ENCODE measurements at places on chromosomes 16 and 17. TPM values are rescaled to one million over a fixed set of nuclear protein-coding genes. Genes with fewer than 3 reads are reported as not detected.

DNA sequence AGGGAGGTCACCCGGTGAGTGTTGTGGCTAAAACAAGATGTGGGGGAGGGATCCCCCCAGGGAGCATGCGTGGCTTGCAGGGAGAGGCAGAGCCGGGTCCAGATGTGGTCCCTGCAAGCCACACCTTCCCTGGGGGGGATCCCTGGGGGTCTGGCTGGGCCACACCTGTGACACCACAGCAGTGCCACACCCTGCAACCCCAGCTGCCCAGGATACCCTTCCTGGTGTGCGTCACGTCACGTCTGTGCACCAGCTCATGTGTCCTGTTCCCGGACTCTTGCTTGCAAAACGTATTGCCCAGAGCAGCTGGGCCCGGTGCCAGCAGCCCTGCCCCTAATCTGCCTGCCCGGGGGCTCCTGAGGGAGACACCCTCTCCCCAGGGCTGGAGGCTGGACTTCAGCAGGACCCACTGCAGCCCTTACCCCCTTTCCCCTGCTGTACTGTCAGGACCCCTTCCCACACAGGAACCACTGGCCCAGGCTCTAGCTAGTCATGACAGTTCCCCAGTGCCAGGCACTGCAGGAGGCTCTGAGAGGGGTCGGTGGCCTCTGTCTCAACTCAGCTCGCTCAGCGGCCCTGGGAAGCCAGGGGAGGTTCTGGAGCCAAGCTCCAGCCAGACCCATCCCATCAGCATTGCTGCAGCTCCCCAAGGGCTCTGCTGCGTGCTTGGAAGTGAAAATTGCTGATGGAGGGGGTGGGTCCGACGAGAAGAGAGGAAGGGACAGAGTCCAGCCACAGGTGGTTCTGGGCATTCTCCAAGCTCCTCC, 25.8 kb upstream of the ACSF3 start:
- no peak for DNase-seq

GRCh38 chr17:78725448-78726021, 56.5 kb downstream of the CYTH1 start:
- no peak for DNase-seq

GRCh38 chr17:16106161-16106891, 106.7 kb downstream of the TTC19 start:
- peak; percentile 51 for DNase-seq

DNA sequence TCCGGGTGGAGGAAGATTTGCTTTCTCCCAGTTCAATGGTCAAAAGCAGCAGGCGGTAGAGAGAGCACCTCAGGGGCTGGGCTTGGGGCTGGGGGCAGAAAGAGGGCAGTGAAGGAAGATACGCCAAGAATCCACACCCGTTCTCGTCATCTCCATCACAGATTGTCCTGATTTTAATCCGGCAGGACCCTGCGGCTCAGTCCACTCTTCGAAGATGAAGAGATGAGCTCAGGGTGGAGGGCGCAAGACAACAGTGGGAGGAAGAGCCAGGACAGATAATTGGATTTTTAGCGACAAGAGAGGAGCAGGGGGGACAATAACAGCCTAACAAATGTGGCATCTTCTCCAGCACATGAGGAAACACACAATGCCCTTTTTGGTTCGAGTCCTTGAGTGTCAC, 165.9 kb downstream of the SDK2 start:
- DNase-seq: no peak

DNA sequence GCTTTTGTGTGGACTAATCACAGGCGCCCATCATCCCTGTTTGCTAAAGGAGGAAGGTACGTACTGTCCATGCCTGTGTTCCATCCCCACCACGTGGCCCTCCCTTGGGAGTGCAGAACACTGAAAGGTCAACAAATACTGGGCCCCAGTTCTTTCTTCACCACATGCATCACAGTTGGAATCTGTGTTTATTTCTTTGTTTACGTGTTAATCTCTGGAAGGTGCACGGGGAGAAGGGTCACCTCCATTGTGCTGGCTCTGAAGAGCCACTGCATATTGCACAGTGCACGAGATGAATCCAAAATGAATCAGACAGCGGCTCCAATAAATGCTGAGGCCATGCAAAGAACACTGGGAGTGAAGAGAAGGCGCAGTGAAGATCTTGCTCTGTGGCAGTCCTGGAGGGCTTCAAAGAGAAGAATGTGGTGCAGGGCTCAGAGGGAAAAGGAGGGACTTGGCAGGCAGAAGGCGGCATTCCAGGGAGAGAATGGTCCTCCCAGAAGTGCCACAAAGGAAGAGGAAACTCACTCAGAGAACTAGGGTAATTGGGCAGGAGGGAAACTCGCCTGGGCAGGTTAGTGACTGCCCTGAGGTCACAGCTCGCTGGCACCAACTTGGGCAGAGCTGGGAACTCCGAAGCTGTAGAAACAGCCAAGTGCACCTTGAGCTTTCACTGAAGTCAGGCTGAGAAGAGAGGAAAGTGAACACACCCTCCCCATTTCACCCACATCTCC, 3.7 kb downstream of the RPH3AL start:
- DNase-seq: no peak

DNA sequence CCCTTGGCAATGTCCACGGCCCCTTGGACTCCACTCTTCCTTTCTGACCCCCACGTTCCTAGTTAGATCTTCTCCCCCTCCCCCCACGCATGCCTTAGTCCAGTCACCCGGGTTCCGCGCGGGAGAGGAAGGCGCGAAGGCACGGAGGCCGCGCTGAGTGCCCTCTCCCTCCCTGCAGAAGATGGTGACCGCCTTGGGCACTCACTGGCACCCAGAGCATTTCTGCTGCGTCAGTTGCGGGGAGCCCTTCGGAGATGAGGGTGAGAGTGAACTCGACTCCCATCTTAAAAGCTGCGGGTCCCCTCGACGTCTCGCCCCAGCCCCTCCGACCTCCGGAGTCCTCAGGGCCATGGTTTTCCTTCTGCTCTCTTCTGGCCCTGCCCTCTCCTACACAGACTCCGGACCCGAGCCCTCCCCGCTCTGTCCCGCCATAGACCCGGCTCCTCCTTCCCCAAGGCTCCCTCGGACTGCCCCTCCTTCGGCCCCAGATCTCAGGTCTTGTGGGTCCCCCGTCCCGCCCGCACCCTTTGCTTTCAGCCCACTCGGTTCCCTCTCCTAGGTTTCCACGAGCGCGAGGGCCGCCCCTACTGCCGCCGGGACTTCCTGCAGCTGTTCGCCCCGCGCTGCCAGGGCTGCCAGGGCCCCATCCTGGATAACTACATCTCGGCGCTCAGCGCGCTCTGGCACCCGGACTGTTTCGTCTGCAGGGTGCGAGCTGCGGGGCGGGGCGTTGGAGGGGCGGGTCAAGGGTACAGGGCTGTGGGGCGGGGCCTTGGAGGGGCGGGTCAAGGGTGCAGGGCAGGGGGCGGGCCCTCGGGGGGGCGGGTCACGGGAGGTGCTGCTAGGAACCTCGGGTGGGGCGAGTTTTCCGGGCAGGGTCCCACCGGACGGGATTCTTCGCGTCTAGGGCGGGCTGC, 4.6 kb downstream of the TGFB1I1 start:
- DNase-seq: no peak

GRCh38 chr17:31680126-31680525, 178.9 kb downstream of the COPRS start:
- DNase-seq: no peak

DNA sequence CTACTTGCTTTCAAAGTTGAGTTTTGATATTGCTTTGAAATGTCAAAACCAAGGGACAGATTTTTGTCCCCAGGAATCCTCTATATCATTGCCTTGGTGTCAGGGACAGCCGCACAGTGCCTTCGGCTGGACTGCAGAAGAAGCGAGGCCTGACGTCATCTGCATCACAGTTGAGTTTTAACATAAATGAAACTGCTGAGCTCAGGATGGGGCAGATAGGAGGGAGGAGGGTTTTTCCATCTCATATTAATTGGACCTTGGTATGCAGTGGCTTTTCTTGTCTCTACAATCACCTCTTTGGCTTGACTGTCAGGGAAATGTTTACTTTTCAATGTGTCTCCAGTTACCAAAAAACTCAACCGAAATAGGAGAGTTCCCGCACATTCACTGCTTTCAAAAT, 111.3 kb downstream of the AATF start:
- DNase-seq: no peak

GRCh38 chr17:14381606-14382005, 80.7 kb downstream of the HS3ST3B1 start:
- no peak for DNase-seq

- DNase-seq: no peak
Measured at GRCh38 chr16:84186685-84187437, at the start of gene TAF1C. Gene TAF1C (minus strand): TSS chr16:84187057. CDS start chr16:84184988, 2,069 bp downstream.

DNA sequence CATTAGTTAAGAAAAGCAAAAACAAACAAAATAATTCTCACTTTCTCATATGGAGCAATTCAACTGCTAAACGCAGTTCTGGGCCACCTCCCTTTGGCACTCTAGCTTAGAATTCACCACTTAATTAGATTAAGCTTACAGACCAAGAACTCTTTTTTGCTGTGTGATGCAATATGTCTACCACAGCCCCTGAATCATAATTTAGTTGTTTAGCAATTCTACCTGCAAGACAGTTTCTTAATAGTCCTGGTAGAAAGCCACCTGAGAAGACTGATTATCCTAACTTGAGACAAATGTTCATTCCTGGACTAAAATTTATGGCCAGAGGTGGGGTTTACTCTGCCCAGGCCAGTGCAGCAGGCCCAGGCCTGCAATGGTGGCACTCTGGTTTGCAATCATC, 205.9 kb downstream of the HS3ST3A1 start:
- no peak for DNase-seq

GRCh38 chr16:86823888-86824671, 245.7 kb downstream of the FOXL1 start:
- DNase-seq: peak; percentile 81

DNA sequence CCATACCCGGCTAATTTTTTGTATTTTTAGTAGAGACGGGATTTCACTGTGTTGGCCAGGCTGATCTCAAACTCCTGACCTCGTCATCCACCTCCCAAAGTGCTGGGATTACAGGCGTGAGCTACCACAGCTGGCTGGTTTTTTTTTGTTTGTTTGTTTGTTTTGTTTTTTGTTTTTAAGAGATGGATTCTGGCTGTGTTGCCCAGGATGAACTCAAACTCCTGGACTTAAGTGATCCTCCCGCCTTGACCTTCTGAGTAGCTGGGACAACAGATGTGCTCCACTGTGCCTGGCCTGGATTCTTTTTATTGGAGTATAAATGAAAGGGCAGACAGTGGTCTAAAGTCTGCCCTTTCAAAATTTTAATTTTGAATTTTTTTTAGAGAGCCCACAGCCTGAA, 44.7 kb downstream of the FOXK2 start:
- no peak for DNase-seq

- no peak for DNase-seq
Measured at GRCh38 chr16:84862804-84863480, 43.2 kb downstream of the CRISPLD2 start.

DNA sequence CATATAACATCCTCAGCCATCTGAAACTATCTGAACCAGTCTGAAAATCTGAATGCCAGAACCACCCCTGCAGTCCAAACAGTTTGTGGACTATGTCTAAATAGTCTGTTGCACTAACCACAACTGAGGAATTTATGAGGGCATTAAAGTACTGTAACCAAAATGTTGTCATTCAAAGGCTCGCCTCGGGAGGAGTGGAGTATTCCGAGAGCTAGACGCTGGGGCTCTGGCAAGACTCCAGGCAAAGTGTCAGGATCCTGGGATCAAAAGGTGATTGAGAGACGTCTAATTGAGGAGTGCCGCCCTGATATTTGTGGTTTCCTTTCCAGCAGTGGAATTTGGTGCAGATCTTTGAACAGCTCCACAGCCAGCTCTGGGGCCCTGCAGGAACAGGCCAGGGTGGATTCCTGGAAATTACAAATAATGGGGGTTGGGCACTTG, 142.9 kb upstream of the MYOCD start:
- no peak for DNase-seq

GRCh38 chr16:67720236-67720635, 1.1 kb upstream of the GFOD2 start:
- DNase-seq: no peak

DNA sequence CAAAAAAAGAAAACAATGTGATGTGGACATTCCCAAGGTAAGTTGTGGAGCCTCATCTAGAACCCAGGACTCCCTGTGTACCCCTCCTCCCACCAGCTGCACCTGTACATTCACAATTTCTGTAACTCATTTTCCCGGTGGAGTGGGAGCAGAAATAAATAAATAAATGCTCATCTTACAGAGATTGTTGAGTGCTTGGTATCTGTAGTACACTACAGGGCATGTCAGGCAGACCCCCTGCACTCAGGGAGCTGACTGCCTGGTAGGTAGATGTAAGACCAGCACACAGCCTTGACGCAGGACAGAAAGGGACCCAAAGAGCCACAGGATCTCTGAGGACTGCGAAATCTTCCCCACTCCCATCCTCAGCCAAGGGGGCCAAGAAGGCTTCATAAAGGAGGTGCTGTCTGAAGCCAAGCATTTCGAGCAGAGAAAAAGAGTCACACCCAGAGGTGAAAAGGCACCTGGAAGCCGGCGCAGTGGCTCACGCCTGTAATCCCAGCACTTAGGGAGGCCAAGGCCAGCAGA, 6.5 kb downstream of the EIF1 start:
- DNase-seq: no peak

- no peak for DNase-seq
Measured at GRCh38 chr17:17072546-17072945, 30.3 kb downstream of the MPRIP start.

DNA sequence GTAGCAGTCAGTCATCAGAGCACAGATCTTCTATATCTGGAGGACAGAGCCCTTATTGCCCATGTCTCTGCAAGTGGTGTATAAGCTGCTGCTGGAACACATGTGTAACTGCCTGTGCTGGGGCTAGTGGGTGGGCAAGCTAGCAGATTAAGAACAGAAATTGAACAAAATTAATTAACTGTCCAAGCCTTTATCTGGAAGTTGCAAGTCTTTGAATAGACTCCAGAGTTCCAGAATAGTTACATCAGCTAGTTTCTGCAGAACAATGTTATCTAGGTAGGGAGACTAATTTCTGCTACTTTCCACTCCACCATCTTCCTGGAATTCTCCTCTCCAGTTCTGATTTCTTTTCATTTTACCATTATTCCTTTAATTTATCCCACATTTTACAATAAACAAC, 287.3 kb downstream of the ZFHX3 start:
- DNase-seq: no peak

GRCh38 chr17:76892329-76892728, 24.1 kb downstream of the MGAT5B start:
- DNase-seq: no peak

The SLC6A2 gene
- not detected for total RNA-seq

The CFAP52 gene
- not detected for total RNA-seq

The MRPS23 gene
- total RNA-seq: 23.3 TPM

The KRT12 gene
- total RNA-seq: not detected

The SNAI3 gene
- total RNA-seq: 0.12 TPM

The CCDC200 gene
- not detected for total RNA-seq

The MYCBPAP gene
- 0.23 TPM for total RNA-seq

The SLC47A1 gene
- 0.35 TPM for total RNA-seq

Measured in glomerular endothelial cell (primary cell).